Karpas-422 (cell line): ENCODE measurements at places on chromosomes 1 and 21. TPM values are rescaled to one million over a fixed set of nuclear protein-coding genes. Genes with fewer than 3 reads are reported as not detected.

KRTAP12-2 gene
- not detected in 2 replicates for total RNA-seq

NES gene
- not detected in 2 replicates for total RNA-seq

- DNase-seq = no peak
Observed at GRCh38 chr21:32768530-32768929, 3.0 kb downstream of the PAXBP1 start.

DNA sequence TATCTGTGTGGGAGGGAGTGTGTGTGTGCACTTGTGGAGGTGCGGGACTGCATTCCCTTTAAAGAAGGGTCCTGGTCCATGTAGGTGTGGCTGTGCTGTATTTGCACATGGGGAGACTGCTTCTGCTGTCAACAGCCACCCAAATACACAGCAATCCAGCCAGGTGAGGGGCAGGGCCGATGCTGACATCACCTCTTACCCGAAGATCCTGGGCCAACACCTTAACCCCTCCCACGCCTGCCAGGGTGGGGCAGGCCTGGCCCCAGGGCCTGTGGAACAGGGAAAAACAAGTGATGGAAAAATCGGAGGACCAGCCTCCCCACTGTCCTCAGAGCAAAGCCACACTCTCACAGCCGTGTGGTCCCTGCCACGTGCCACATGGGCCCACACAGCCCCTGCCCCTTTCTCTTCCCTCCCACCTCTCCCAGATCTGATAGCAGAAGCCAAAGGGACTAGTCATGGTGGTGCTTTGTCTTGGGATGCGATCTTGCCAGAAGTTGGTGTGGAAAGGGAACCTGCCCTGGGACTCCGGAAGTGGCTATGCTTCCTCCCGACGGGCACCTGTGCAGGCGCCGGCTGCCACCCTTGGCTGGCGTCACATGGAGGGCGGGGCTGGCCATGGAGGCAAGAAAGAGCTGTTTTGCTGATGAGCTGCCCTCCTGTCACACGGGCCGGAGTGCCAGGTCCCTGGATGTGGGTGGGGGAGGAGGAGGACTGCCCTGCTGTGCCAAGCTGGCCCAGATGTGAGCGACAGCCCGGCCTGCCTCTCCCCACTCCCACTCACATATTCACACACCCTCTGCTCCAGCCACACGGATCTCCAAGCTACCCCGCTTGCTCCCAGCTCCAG, 7.8 kb upstream of the CASZ1 start:
- peak; percentile 46 for DNase-seq

DNA sequence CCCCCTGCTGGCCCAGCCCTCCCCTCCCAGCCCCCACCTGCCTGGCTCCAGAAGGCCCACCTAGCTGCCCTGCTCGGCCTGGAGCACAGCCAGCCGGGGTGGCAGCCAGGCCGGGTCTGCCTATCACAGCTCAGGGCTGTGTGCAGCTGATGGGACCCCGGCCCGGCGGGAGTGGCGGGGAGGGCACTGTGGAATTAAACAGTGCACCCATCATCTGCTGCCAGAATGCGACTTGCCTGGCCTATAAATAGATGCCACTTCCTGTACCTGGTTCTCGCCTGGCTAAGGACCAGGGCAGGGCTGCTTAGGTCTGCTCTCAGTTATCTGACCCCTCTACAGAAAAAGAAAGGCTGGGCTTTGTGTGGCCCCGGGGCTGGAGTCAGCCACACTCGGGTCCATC, 98.2 kb upstream of the VAMP3 start:
- no peak for DNase-seq

DNA sequence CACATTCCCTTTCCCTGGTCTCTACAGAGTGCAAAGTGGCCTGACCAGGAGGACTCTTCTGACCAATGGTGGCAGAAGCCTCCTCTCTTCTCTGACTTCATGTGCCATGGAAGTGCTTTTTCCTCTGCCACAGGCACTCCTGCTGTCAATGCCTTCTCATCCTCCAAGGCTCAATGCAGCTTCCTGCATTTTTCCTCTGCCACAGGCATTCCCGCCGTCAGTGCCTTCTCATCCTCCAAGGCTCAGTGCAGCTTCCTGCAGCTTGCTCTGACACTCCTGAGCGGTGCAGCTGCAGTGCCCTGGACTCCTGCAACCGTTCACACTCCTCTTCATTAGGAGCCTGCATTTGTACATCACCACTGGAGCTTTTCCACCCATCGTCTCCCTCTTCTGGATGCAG, 4.7 kb upstream of the ADARB1 start:
- DNase-seq = no peak
